Stimulated activated naive CD4-positive, alpha-beta T cell treated with Interleukin-2 at 50 U/mL for 16 hours (primary cell): ENCODE measurements at places on chromosomes 2 and 18.

GRCh38 chr18:67519592-67519991 lies 3.1 kb upstream of the DSEL start:
- no peak for DNase-seq

DNA sequence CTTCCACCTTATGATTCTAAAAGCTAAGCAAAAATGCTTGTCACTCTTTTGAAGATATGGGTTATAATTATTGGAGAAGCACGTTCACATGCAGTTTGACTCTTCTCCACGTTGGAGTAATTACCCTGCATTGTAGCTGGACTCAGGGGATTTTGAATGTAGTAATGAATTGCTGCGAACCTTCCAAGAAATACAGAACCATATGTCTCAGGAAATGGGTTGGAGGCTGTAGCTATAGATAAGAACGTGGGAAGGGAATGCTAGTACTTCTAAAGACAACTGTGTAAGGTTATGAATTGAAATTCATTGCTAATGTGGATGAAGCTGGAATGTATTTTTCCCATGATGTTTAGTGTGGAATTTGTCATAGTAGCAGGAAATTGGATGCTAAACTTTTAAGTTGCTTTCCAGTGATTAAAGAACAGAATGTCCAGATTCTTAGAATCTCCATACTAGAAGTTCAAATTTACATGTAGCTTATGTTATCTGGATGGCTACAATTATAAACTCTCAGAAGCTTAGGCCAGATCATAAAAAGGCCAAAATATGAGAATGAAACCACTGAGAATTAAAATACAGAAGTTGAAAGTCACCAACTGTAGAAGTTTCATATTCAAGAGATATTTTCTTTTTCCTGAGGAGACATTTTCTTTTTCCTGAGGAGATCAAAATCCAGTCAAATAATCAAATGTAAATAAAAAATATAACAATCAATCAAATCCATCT lies 27.3 kb upstream of the SPOPL start:
- DNase-seq: no peak

GRCh38 chr18:76448256-76449110 lies 46.6 kb downstream of the ZNF516 start:
- DNase-seq: no peak

GRCh38 chr2:165621086-165621560 lies 151.6 kb downstream of the CSRNP3 start:
- DNase-seq: no peak

- no peak for DNase-seq
These were observed 304.3 kb upstream of the MGAT5 start for GRCh38 chr2:133949595-133949994.

GRCh38 chr18:23243178-23243577 lies 107.9 kb downstream of the CABLES1 start:
- no peak for DNase-seq
